ENCODE measurements at places on chromosomes 6 and 20. TPM values are rescaled to one million over a fixed set of nuclear protein-coding genes. Genes with fewer than 3 reads are reported as not detected.

The MICB gene
- 12.7 TPM for total RNA-seq

The PI16 gene
- 1.8 TPM for total RNA-seq

The FOXC1 gene
- 39.4 TPM for total RNA-seq

The CAPN11 gene
- not detected for total RNA-seq

The OVOL2 gene
- total RNA-seq: not detected

The MOXD1 gene
- total RNA-seq: 19.5 TPM

The RAET1L gene
- not detected for total RNA-seq

The CALHM5 gene
- total RNA-seq: 14.8 TPM

The USP49 gene
- 3.8 TPM for total RNA-seq

The LPA gene
- total RNA-seq: not detected

The KIF25 gene
- not detected for total RNA-seq

The SPTLC3 gene
- 14.8 TPM for total RNA-seq

The TFAP2B gene
- total RNA-seq: not detected

The TRIM31 gene
- total RNA-seq: not detected

The TMEM217 gene
- 3.3 TPM for total RNA-seq

The PRSS35 gene
- total RNA-seq: 1.1 TPM

The NNAT gene
- total RNA-seq: not detected

The NKAIN4 gene
- total RNA-seq: not detected

The SLC2A10 gene
- 47.4 TPM for total RNA-seq

The BTNL2 gene
- total RNA-seq: not detected
